ENCODE measurements at places on chromosomes 7 and 10. TPM values are rescaled to one million over a fixed set of nuclear protein-coding genes. Genes with fewer than 3 reads are reported as not detected.

- no peaks in the 10 kb centered on the region for H3K27me3 ChIP-seq
- peak overlapping the region; percentile 99 for H3K27ac ChIP-seq
- H3K4me1 ChIP-seq = peaks cover 50% of the 10 kb centered on the region
- peak; percentile 20 for DNase-seq
- peak overlapping the region; percentile 98 for H3K4me3 ChIP-seq
- H3K36me3 ChIP-seq = peaks cover 11% of the 10 kb centered on the region
Measured at GRCh38 chr10:123009105-123009820, 457 bp downstream of the ACADSB start.

- H3K27me3 ChIP-seq = no peaks in the 10 kb centered on the region
- no peak overlapping the region for H3K27ac ChIP-seq
- H3K4me3 ChIP-seq = no peak overlapping the region
- no peak for DNase-seq
- no peaks in the 10 kb centered on the region for H3K36me3 ChIP-seq
- H3K4me1 ChIP-seq = no peaks in the 10 kb centered on the region
Measured at GRCh38 chr10:52443419-52444388, 129.6 kb downstream of the DKK1 start.

The KIAA1549 gene
- 0.93 TPM for total RNA-seq

DNA sequence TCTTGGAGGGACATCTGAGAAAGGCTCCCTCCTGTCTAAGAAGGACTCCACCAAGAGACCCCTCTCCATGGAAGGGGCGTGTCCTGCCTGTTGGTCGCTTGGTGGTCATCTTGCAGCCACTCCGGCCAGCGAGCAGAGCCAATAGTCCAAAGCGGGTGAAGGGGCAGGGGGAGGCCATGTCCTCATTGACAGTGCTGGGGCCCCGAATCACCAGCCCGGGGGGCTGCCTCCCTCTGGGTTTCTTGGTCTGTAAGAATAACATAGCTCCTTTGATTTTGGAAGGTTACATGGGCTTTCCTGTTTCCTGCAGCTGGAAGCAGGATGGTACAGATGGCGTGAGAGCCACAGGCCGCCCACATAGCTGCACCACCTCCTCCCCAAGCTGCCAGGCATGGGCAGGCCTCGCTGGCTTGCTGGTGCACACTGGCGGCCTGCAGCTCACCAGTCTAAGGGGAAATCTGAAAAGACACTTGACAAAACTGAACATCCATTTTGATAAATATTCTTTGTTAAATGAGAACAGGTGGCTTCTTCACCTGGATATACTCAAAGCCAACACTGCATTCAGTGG lies 105.8 kb downstream of the ARHGAP22 start:
- no peak overlapping the region for H3K4me3 ChIP-seq
- no peak for DNase-seq
- H3K27me3 ChIP-seq = peaks cover 11% of the 10 kb centered on the region
- no peaks in the 10 kb centered on the region for H3K36me3 ChIP-seq
- H3K27ac ChIP-seq = no peak overlapping the region
- H3K4me1 ChIP-seq = peaks cover 12% of the 10 kb centered on the region

DNA sequence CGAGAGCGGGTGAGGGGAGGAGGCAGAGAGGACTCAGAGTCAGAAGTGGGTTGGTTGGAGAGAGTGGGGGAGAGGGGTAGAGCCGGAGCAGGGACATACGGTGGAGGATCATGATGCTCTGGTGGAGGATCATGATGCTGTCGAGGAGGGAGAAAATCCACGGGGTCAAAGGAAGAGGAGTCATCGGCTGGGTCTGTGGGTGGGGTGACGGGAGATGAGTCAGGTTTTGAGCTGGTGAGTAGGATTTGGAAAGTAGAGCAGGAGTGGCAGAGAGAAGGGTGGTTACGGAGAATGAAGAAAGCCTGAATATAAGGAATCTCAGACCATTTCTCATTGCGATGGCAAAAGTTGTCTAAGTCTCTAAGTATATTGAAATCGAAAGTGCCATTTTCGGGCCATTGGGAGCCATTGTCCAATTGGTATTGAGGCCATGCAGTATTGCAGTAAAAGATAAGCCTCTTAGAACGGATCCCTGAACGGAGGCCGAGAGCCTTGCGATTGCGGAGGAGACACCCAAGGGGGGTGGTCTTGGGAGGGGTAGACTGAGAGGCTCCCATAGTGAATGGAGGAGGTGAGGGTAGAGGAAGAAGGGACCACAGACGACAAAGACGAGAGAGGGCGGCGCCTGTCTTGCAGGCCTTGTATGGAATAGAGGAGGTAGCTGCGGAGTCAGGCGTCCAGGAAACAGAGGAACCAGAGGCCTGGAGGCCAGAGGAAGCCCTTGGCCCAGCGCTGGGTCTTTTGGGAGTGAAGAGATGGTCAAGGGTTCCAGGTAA lies 23.8 kb downstream of the SCIN start:
- no peak for DNase-seq
- peaks cover under 1% of the 10 kb centered on the region for H3K27me3 ChIP-seq
- no peaks in the 10 kb centered on the region for H3K36me3 ChIP-seq
